ENCODE measurements at places on chromosomes 2 and 18.

GRCh38 chr2:189218236-189218635 is 38.7 kb upstream of the COL5A2 start:
- no peak for DNase-seq

DNA sequence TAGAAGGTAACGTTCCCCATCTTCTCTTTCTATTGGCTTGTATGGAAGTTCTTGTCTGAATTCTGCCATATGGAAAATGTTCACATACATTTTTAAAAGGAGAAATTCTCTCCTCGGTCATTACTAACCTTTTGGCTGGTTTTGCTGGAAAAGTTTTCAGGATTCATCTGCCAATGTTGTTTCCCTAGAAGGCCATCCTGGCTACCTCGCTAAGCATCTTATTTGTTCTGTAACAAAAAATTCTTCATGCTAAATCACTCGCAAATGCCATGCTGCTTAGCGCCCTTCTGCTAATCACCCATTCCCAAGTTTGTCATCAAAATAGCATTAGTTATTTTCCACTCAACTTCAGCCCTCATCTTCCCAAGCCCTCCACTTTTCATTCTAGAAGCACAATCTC is 262.0 kb downstream of the SLC8A1 start:
- DNase-seq: no peak

DNA sequence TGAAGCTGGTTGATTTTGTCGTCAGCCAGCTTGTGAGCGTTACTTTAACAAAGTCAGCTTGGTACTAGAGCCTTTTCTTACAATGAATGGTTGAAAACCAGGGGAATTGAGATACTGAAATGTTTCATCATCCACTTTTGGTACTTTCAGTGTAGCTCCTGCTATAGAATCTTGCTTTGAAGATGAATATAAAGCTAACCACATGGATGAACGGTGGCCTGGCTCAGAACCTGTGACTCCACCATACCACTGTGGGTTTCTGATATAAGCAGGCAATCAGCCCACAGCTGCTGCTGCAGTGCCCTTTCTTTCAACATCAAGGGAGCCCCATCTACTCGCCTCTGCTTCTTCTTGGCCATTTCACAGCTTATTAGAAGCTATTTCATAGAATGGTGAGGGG is 53.2 kb upstream of the GPR45 start:
- no peak for DNase-seq

- no peak for DNase-seq
Observed at GRCh38 chr2:85255456-85255812, 72.4 kb downstream of the TGOLN2 start.

DNA sequence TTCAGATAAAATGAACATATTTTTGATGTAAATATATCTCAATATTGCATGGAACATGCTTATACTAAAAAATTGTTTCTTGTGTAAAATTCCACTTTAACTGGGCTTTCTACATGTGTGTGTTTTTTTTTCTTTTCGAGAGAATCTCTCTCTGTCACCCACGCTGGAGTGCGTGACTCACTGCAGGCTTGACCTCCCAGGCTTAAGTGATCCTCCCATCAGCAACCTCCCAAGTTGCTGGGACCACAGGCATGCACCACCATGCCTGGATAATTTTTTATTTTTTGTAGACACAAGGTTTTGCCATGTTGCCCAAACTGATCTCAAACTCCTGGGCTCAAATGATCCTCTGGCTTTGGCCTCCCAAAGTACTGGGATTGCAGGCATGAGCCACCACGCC is 254.6 kb downstream of the LOXHD1 start:
- DNase-seq: no peak

DNA sequence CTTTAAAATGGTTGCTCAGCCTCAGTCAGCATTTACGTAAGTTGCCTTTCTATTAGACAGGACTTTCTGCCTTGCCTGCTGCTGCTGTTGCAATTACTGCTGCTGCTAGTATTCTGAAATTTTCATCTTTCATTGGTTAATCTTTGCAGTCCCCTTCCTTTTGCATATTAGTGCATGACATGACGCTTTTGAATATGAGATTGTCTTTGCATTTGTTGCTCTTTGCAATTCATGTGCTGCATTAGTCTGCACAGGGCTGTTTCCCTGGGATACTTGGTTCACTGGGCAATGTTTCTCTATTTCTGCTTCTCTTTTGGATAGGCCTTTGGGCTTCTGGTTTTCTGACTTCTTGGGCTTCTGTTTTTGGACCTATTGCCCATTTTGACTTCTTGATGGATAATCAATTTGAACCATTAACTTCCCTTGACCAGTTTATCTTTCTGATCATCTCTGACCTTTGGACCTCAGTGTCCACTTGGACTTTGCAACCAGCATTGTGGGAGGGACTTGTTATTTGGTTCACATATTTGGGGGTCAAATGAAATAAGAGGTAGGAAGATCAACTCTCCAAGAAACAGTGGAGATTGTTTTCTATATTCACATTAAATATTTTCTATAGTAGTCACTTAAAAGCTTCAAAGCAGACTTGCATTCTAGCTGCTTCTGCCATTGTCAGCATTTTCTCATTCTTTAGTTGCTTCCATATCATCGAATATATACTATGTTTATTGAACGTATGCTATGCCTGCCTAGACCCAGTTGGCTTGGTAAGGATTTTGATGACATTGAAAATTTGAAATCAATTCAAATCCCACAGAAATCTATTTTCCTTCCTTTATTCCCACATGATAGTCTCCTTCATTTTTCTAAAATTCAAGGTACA is 12.5 kb upstream of the BUB1 start:
- no peak for DNase-seq

- no peak for DNase-seq
Observed at GRCh38 chr2:41735476-41735875, 312.3 kb upstream of the PKDCC start.

- no peak for DNase-seq
Observed at GRCh38 chr2:165692906-165693305, 101.1 kb downstream of the GALNT3 start.

- DNase-seq: no peak
Observed at GRCh38 chr18:48821251-48821590, 129.5 kb downstream of the SMAD7 start.

GRCh38 chr2:223594259-223594658 is 7.9 kb downstream of the SCG2 start:
- no peak for DNase-seq

DNA sequence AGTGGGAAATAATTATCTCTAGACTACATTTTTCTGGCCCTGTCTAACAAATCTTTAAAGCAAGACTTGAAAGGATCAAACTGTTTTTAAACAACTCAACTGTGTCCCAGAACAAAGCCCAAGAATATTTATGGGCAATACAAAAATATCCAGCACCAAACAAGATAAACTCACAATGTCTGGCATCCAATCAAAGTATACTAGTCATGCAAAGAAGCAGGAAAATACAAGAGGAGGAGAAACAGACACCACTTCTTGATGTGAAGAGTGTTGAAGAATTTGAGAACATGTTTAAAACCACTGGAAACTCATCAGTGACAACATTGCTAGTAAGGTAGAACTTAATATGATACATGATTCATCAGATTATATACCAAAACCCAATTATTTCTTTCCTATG is 66.1 kb upstream of the CDC42EP3 start:
- DNase-seq: no peak

DNA sequence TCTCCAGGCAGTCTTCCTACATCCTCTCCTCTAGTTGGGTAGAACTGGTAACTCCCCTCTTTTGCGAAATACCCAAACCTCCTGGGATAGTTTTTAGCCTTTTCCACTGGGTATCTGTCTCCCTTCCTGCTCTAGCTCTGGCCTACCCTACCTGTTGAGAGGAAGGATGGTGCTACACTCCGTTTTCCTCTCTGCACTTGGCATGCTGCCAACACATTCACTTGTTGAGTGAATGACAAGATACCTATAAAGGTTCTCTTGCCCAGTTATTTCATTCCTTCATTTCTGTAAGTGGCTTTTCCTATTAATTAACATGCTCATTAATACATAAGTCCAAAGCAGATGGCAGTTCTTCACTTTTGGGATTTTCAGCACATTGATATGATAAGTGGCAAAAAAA is 293.8 kb downstream of the CNTNAP5 start:
- DNase-seq: no peak

DNA sequence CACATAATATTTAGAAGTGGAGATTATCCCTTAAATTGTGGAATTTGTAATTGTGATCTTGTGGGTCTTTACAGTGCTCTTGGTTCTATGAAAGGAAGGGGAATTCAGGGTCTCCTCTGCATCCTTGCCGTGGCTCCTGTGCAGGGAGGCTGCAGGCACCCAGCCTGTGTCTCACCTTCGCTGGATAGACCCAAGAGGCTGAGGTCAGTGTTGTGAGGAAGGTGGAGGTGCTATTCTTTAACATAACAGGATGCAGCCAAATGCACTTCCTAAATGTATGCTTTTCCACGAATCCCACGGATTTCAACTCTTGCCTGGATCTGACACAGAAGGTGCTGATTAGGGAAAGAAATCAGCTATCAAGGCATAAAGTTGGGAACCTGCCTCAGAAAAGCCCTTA is 69.5 kb downstream of the TMEM18 start:
- no peak for DNase-seq

GRCh38 chr18:8657050-8657820 is 48.0 kb downstream of the RAB12 start:
- no peak for DNase-seq

GRCh38 chr2:17270894-17271293 is 247.3 kb downstream of the RAD51AP2 start:
- no peak for DNase-seq

GRCh38 chr18:24862201-24862816 is 401.9 kb downstream of the HRH4 start:
- DNase-seq: no peak

DNA sequence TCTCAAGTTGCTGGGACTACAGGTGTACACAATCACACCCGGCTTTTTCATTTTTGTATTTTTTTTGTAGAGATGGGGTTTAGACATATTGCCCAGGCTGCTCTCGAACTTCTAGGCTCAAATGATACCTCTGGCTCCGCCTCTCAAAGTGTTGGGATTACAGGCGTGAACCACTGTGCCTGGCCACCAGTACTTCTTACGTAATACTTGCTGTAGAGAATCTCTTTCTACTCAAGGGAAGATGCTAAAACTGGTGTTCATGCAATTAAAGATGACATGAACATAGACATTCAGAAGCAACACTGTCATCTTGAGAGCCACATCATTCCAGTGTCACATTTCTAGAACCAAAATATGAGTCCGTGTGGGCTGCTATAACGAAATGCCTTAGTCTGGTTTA is 53.7 kb upstream of the FRZB start:
- no peak for DNase-seq

GRCh38 chr18:55696811-55697210 is 108.8 kb upstream of the TCF4 start:
- DNase-seq: no peak

DNA sequence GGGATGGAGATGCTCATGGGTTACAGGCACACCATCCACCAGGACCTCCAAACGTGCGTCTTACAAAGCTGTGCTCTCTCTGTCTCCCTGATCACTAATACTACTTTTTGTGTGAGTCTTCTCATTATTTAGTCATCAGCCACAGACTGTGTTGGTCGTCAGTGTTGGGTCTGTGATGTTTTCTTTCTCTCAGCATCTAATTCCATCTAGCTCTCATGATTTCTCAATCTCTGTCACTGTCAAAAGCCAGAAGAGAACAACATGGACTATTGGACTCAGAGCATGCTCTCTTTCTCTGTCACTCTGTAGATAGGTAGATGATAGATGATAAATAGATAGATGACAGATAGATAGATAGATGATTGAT is 6.0 kb upstream of the ARL4C start:
- DNase-seq: no peak

- DNase-seq: no peak
Observed at GRCh38 chr2:224959556-224959955, 82.7 kb downstream of the DOCK10 start.

DNA sequence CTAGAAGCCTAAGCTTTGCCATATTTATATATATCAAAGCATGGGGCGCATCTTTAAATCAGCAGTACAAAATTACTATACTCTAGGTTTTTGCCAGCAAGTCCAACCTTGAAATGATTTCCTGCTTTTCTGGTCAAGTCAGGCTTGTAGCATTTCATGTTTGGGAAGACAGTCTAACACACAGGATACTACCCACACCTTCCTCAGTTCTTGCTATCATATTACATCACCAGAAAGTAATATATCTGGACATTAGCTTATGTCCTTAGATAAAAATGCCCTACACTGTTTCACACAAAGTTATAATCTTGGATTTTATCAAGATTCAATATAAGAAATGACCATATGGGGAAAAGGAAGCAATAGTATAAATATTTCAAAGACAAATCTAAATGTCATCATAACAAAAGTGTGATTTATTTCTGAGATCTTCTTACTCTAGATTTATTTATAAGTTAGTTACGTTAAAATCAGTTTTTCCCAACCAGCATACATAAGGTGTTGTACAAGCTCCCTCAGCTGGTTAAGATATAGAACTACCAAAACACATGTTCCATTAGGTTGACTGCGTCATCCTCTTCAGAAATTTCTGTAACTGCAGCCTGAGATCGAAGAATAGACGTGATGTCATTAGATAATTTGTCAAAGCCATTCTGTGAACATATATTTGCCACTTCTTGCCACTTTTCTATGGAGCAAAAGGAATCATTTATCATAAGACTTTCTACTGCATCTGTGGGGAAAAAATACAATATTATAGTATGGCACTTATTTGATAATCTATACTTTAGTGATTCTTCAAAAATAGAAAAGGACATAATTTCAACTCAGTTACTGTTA is 56.6 kb downstream of the CLHC1 start:
- no peak for DNase-seq

- no peak for DNase-seq
Observed at GRCh38 chr2:119113489-119113770, 45.1 kb downstream of the C1QL2 start.

- no peak for DNase-seq
Observed at GRCh38 chr2:239793836-239794235, 231.3 kb downstream of the NDUFA10 start.

DNA sequence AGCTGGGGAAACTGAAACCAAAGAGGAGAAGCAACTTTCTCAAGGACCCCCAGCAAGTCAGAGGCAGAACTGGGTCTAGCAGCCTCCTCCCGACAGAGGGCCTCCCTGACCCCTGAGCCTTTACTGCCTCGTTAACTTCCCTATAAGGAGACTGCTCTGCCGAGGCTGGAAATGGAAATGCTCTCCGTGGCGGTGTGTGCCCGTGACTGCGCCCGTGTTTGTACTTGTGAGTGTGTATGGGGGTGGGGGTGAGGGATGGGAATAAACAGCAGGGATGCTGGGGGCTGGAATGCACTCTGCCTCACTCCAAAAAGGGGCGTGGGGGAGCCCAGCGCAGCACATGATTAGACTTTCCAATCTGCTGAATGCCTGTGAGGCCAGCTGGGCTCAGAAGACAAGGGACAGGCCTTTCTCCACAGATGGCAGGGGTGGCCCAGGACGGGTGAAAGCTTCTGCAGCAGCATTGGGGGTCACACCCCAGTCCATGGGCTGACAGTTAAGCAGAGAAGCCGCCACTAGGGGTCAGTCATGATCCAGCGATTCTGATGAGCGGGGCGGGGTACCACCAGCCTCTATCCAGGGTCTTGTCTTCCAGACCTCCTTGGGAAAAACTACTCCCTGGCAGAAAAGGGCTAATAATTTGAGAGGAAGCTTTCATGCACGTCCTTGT is 26.8 kb downstream of the MPHOSPH10 start:
- peak; percentile 41 for DNase-seq

- no peak for DNase-seq
Observed at GRCh38 chr18:78786776-78787175, 192.8 kb upstream of the SALL3 start.

GRCh38 chr2:189024901-189025618 is 50.9 kb downstream of the COL3A1 start:
- DNase-seq: no peak

All from activated B cell treated with CpG ODN at 0.5 μM for 24 hours (primary cell).